ENCODE measurements at places on chromosomes 11 and 22.

GRCh38 chr11:94832604-94833235 is 64.6 kb downstream of the AMOTL1 start:
- no peak for DNase-seq

DNA sequence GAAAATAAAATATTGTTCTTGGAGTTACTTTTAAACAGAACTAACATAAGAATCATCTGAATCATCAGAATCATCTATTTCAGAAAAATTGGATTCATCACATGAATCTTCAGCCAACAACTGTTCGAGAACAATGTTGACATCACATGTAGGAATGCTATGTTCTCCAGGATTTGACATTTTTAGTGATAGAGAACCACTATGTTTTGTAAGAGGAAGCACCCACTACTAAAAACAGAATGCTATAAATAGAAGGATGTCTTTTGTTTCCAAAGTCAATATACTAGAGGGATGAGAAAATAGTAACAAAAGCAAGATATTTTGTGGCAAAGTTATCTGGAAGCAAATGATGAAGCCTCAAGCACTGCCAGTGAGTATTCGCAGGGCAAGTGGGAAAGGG is 263.4 kb upstream of the DDI1 start:
- DNase-seq, result no peak

- no peak for DNase-seq
Measured at GRCh38 chr11:92269841-92270240, 45.2 kb downstream of the FAT3 start.

- no peak for DNase-seq
Measured at GRCh38 chr11:15886866-15887265, 469.5 kb downstream of the SOX6 start.

DNA sequence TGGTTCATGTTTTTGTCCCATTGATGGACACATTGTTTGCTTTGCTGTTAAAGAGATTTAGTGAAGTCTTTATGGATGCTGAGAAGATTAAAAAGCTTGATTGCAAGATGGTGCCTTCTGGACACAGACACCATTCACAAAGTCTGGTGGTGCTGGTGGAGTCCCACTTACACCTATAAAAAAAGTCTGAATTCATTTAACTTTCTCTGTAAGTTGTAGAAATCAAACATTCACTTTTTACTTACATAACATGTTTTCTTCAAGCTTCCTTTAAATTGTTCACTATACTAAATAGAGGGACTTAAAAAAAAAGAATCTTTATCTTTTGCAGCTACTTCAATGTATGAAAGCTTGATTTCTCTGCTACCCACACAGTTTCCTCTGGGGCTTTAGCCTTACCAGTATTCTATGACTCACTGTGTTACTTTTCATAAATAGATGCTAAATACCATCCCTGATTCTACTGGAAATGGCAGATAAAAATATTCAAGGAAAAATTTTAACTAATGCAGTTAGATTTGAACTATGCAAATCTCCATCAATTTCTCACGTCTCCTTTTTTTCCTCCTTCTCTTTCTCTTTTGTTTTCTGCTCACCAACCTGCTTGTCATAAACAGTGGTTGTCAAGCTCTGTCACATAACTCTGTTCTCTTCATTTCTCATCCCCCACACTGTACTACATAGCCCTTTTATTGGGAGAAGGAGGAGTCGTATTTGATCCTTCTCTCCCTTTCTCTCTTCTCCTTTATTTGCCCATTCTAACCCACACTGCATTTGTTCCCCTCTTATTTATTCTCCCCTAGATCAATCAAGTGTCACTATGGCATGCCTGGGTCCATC is 89.7 kb downstream of the FAM76B start:
- no peak for DNase-seq

- no peak for DNase-seq
Measured at GRCh38 chr11:30422447-30423278, 99.8 kb downstream of the ARL14EP start.

GRCh38 chr11:114058026-114058706 is 1.3 kb upstream of the ZBTB16 start:
- DNase-seq, result no peak

DNA sequence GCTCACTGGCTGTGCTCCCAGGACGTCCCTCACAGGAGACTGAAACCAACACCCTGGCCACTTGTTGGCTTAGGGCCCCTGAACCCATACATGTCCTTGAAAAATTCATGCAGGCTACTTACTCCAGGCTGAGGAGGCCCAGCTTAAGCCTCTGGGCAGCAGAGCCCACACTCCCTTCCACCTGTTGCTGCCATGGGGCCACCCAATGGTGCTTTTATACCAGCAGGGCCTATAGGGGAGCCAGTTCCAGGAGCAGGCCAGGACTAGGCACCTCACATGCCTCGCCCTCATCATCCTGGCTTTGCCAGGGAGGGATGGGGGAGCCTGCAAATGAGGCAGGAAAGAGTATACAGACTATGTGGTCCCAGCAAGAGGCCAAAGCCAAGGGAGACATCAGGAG is 181.7 kb upstream of the NECTIN1 start:
- DNase-seq, result no peak

- DNase-seq, result no peak
Measured at GRCh38 chr22:29044657-29045176, 16.9 kb downstream of the C22orf31 start.

GRCh38 chr11:124776865-124777645 is 15.0 kb upstream of the ESAM start:
- DNase-seq, result no peak

- DNase-seq, result no peak
Measured at GRCh38 chr11:62400281-62400680, 18.6 kb upstream of the SCGB1A1 start.

DNA sequence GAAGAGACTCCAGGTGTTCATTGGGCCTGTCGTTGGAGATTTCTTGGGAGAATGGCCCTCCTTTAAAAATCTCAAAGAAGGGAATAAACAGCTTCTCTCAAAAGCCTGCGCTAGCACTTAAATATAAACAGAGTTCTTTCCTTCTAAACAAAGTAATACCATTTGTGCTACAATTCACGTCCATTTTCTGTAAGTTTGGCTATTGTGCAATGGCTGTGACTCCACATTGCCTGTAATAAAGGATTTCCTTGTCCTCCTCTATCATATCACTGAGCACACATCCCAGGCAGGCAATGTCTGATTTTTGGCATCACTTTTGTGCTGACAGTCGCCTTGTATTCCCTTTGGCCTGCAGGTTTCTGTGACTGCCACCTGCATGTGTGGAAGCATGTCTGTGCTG is 4.9 kb upstream of the ADAMTS8 start:
- no peak for DNase-seq

- DNase-seq, result no peak
Measured at GRCh38 chr11:67522338-67522737, 908 bp downstream of the CABP2 start.

DNA sequence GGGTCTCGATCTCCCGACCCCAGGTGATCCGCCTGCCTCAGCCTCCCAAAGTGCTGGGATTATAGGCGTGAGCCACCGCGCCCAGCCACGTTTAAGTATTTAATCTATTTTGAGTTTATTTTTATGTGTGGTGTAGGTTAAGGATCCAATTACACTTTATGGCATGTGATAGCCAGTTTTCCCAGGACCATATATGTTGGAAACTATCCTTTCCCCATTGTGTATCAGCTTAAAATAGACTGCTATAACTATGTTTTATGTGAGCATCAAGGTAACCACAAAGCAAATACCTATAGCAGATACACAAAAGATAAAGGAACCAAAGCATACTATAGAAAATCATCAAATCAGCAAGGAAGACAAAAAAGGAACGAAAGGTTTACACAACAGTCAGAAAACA is 42.4 kb downstream of the TTC28 start:
- no peak for DNase-seq

- DNase-seq, result no peak
Measured at GRCh38 chr11:126518972-126519690, 163.6 kb downstream of the ST3GAL4 start.

DNA sequence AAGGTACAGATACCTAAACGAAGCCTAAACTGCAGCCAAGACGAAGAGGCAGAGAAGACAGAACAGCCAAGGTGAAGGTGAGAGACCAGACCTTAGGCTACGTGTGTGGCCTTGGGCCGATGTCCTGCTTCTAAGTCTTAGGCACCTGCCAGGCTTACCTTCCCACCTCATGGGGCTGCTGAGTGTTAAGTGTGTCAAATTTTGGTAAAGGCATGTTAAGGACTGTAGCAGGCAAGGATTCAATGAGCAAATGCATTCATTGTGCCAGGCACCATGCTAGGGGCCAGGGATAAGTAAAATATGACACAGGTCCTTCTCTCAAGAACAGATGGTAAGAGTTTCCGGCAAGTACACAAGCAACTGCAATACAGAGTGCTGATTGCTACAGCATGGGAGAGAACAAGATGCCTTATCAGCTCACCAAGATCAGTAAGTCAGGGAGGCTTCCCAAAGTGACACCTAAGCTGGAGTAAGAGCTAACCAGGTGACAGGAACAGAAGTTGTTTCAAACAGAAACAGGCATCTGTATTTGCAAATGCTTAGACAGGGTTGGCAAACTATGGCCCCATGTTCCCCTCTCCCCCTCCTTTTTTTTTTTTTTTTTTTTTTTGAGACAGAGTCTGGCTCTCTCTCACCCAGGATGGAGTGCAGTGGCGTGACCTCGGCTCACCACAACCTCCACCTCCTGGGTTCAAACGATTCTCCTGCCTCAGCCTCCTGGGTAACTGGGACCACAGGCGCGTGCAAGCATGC is 46.7 kb downstream of the CLTCL1 start:
- DNase-seq, result no peak

DNA sequence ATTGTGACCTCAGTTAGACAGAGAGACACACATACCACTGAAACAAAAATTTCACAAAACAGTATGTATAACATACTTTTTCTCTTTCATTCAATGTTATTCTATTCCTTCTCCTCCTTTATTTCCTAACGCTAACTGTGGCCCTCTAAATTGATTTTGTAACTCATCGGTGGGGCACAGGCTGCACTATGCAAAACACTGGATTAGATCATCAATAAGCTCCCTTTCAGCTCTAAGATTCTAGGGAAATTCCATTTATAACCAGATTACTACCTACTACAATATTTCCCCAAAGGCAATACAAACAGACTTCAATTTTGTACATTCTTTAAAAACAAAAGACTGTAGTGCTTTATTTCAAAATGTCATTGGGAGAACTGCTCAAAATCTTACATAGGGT is 6.1 kb downstream of the FJX1 start:
- no peak for DNase-seq

DNA sequence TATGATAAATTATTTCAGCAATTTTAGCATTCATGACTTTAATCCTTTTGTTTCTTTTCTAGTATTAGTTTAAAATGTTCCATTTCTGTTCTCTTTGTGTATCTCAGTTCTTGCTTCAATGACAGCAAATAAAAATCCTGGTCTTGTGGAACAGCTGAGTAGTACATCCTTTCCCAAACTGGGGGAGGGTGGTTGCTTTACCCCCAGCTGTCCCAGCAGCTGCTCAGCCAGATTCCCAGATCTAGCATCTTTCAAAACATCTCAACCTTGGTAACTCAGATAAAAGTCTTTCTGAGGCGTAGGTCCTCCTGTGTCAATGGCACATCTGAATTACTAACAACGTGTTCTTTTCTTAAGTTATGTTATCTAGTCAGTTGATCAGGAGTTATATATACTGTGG is 72.2 kb upstream of the GRK2 start:
- no peak for DNase-seq

DNA sequence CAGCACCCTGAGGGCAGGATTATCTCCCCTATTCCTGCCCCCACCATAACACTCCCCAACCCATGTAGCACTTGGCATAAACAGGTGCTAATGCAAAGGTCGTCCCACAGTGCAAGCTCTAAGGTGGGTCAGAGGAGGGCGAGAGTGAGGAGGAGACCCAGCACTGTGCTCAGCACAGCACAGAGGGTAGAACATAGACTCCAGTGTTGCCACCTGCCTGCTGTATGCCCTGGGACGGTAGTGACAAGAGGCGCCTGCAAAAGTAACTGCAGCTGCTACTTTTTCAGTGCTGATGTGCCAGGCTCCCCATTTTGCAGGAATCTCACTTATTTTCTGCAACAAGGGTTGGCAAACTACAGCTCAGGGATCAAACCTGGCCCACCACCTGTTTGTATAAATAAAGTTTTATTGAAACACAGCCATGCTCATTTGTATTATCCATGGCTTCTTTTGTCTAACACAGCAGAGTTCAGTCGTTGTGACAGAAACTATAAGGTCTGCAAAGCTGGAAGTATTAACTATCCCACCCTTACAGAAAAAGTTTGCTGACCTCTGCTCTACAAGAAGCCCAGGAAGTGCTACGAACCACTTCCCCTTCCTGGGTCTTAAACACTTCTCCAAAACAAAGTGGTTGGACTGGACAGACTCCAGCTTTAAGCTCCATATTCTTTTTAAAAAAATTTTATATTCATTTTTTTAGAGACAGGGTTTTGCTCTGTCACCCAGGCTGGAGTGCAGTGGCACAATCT is 16.9 kb upstream of the CDC42BPG start:
- no peak for DNase-seq

DNA sequence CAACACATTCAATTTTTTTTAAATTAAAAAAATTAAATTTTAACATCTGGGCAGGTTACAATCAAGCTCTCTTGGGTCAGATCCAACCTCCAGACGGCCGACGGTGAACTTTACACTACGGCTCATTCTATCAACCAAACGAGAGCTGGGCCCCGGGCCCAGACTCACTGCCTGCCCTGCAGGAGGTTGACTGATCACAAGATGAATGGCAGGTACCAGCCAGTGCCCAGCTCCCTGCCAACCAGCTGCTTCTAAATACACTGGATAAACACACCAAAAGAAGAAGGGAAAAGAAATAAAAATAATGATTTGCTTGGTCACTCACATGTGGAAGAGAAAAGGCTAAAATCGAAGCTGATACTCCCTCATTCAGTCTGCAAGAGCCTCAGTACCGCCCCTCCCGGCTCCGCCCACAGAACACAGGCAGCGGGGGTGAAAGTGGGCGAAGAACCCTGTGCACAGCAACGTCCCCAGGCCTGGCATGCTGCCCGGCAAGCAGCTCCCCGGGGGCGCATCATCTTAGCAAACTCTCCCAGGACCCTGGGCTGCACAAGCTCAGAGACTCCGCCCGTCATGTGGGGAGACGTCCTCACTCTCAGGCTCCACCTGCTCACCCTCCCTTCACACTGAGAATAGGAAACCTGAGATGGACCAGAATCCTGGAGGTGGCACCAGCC is 303.4 kb downstream of the SHANK2 start:
- DNase-seq, result no peak

GRCh38 chr11:4183410-4184057 is 88.9 kb downstream of the RRM1 start:
- no peak for DNase-seq

DNA sequence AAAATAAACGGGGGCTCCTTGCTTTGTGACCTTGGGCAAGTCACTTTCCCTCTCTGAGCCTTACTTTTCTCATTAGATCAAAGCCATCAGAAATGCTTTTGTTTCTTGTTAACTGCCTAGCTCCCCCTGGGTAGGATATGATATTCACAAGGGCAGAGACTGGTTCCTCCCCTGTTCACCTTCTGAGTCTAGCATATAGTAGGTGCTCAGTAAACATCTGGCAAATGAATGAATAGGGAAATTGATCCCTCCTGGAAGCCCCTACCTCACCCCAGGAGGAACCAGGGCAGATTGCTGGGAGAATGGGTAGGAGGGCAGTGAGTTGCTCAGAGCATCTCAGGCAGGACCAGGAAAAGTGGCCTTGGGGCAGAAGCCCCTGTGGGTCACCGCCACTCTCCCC is 6.6 kb upstream of the SAC3D1 start:
- no peak for DNase-seq

- no peak for DNase-seq
Measured at GRCh38 chr11:96373826-96374225, 15.9 kb downstream of the CCDC82 start.

- peak; percentile 15 for DNase-seq
Measured at GRCh38 chr11:124612045-124612444, 817 bp downstream of the PANX3 start.

- no peak for DNase-seq
Measured at GRCh38 chr11:93114304-93114703, 83.5 kb downstream of the SLC36A4 start.
